ENCODE measurements at places on chromosomes 2 and 18.

DNA sequence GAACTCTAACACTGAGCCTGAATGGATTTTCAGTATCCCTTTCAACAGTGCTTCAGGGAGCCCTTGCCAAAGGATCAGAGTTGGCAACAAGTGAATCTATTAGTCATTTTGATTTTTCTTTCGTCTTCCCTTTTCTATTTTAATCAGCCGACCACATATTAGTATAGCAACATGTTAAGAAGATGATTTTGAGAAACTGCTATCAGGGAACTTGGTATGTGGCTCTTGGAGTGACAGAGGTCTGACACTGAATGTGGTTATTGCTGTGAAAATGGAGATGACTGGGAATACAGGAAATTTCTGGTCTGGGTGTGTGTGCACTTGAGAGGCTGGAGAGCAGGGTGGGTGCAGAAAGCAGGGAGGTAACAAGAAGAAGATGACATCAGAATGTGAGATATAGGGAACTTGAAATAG is 28.7 kb upstream of the IL1RL1 start:
- DNase-seq = no peak

- DNase-seq = peak; percentile 40
Observed at GRCh38 chr2:199739413-199740110, 111.4 kb downstream of the FTCDNL1 start.

- no peak for DNase-seq
Observed at GRCh38 chr18:58803978-58804377, 60.7 kb upstream of the ZNF532 start.

- DNase-seq = no peak
Observed at GRCh38 chr18:79404567-79404910, 8.8 kb downstream of the NFATC1 start.

GRCh38 chr2:202014318-202014717 is 19.3 kb upstream of the FZD7 start:
- no peak for DNase-seq

GRCh38 chr2:211367293-211367692 is 810.9 kb downstream of the CPS1 start:
- DNase-seq = no peak

- no peak for DNase-seq
Observed at GRCh38 chr18:48875942-48876511, 74.7 kb downstream of the SMAD7 start.

DNA sequence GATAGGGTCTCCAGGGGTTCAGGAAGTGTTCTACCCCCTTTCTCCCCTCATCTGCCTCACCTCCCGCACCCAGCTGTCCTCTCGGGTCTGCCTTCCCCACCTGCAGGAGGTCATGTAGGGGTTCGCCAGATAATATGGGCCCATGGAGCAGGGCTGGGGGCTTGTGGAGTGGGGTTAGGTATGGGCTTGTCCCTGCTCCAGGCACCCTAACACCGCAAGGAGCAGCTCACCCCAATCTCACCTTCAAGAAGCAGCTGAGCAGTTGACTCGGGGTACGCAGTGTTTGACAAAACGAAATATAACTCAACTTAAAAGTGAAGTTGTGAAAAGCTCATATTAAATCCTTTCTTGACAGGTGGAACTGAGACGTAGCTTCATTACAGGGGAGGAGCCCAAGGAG is 99.6 kb downstream of the CTIF start:
- DNase-seq = no peak

DNA sequence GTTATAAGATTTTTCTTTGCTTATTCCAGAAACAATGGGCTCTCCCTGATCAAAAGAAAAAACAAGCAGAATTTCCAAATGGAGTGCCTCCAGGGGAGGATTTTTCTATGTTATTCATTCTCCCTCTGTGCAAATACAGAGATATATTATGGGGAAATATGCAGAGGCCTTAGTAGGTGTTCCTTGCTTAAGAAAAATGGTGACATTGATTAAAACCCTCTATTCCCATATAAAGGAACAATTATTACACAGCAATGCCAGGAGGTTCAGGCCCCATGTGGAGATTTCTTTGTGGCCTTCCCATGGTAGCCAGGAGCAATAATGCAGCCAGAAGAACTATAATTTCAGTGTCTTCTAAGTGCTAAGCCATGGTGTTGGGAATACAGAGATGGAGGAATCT is 255.9 kb upstream of the CXCR4 start:
- DNase-seq = no peak

- no peak for DNase-seq
Observed at GRCh38 chr18:52313213-52313612, 26.8 kb upstream of the DCC start.

DNA sequence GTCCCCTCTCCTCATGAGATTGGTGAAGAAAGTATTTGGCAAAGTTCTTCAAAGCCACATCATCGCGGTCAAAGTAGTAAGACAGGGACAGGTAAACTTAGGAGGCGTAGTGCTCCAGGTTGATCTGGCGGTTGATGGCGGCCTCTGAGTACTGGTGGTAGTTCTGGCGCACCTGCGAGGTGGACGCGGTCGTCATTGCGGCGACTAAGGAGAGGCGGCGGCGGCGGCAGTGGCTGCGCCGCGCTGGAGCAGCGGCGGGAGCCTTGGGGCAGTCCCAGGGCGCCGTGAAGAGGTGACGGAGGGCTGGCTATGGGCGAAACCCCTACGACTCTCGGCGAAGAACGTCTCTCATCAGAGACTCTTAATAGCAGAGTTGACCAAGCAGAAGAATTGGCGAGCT is 107.2 kb upstream of the UBE2E3 start:
- DNase-seq = no peak

GRCh38 chr18:78092901-78093300 is 843.3 kb downstream of the GALR1 start:
- no peak for DNase-seq

- no peak for DNase-seq
Observed at GRCh38 chr2:230668184-230668938, 44.3 kb upstream of the CAB39 start.

GRCh38 chr2:219596954-219597551 is 604 bp upstream of the STK11IP start:
- no peak for DNase-seq

DNA sequence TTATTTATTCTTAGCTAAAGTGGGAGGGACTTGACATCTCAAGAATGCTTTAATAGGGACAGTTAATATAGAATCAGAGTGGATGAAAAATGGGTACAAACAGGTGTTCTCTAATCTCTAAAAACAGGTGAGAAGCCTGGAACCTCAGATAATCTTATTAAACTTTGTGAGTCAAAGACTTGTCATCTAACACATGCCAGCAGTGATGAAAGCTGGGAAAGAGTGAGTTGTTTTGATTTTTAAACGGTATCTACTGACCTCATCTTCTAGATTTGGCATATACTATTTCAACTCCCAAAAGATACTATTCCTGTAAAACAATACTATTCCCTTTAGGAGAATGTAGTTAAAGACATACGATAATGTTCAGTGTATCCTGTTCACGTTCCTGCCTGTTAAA is 103.4 kb downstream of the CCDC141 start:
- DNase-seq = no peak

- no peak for DNase-seq
Observed at GRCh38 chr2:1802469-1803216, 58.3 kb upstream of the PXDN start.

DNA sequence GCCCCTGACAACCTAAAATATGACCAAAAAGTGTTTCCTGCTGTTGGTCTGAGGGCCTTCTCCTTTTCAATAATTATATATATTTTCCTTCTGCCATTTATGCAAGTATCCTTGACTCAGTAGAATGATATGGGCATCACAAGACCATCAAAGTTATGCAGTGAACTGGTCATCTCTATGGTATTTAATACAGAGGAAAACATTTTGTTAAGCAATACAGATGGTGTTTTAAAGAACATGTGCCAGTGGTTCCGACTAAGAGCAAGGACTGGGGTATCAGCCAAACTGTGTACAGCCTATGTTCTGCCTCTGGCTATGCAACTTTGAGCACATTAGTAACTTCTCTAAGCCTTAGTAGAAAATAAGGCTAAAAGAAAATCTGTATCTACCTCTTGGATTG is 179.0 kb downstream of the TRABD2A start:
- no peak for DNase-seq

DNA sequence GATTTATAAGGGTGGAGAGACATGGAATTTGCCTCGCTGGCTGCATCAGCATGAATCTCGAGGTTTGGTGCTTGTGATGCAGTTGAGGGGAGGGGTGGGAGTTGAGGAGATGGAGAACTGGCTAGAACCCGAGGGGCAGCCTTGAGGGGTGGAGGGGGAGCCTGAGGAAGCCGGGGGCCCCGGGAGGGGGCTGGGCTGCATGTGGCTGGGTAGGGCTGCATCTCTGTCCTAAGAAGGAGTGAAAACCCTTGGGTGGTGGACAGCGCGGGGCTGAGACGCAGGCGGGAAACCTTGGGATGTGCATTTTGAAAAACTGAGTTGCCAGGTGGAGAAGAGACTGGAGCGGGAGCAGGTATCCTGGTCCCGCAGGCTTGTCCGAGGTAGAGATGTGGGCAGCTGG is 64.2 kb downstream of the SNTG2 start:
- no peak for DNase-seq

- DNase-seq = no peak
Observed at GRCh38 chr2:70979180-70979488, 704 bp downstream of the ANKRD53 start.

GRCh38 chr18:59271606-59272220 is 1.5 kb downstream of the RAX start:
- no peak for DNase-seq

GRCh38 chr18:37124516-37124915 is 295.6 kb downstream of the KIAA1328 start:
- no peak for DNase-seq

- DNase-seq = no peak
Observed at GRCh38 chr2:38394041-38394440, 17.0 kb upstream of the ATL2 start.

- no peak for DNase-seq
Observed at GRCh38 chr18:42838546-42839145, 276.8 kb downstream of the RIT2 start.

DNA sequence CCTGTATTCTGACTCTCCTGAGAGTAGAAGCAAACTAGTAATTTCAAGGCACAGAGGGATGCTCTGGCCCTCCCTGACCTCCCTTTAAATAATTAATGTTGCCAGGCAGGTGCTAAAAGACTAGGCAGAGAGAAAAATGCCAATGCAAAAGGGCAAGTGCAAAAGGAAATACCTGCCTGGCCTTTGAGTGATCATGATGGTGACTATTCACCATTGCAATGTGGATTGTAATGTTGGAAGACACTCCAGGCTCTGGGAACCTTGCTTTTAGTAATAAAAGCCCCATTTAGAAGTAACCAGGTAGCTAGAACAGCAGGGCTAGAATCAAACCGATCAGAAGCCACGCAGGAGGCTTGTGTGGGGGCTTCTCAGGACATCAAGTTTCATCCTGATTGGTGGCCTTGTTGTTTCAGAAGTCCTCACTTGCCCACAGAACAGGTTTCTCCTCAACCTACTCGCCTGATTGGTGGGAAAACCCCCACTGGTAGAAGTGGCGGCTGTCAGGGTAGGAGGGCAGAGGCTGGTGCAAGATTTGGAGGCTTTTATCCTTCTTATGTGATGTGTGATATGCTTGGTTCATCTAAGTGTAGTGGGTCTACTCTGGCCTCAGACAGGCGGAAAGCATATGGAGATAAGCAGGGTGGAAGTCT is 16.0 kb upstream of the CHRNA1 start:
- DNase-seq = no peak

DNA sequence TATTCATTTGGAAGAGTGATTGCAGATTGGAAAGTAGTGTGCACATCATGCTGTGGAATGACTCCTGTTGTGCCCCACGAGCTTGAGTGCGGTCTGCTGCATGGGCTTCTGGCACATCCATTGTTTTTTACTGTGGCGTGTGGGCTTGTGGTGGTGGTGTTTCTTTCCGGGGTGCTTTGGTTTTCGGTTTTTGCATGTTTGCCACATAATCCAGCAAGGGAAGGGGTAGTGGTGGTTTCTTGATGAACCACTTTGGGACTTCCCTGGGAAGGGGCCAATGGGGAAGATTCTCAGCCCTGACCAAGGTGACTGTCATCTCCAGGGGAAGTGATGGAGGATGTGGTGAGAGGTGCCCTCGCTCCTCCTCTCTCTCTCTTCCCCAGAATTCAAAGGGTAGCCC is 57.0 kb downstream of the COA5 start:
- peak; percentile 73 for DNase-seq

DNA sequence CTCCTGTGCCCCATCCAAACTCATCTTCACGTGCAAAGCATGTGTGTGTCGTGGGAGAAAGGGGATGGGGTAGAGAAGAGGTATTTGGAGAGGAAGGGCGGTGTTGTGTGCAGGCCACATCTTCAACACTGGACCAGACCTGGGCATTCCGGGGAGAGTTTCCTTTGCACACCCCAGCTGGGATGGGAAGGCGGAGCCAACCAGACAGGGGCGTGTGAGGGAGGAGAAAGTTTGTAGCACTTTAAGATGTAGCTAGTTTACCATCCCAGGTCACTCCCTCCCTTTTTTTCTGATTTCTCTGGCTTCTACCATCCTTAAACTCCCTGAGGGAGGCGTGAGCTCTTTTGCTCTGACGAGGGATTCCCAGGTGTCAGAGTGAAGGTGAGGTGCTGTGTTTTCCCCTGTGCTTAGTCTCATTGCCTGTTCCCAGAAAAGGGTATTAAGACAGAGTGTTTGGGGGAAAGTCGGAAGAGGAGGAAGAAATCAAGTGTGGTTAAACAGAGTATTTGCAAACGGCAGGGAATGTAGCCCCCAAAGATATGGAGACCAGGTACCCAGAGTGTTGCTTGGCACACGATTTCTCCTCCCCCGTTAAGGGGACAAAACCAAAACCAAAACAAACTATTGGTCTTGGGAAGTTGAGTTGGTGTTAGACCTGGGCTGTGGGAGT is 1.6 kb downstream of the SETBP1 start:
- DNase-seq = no peak

DNA sequence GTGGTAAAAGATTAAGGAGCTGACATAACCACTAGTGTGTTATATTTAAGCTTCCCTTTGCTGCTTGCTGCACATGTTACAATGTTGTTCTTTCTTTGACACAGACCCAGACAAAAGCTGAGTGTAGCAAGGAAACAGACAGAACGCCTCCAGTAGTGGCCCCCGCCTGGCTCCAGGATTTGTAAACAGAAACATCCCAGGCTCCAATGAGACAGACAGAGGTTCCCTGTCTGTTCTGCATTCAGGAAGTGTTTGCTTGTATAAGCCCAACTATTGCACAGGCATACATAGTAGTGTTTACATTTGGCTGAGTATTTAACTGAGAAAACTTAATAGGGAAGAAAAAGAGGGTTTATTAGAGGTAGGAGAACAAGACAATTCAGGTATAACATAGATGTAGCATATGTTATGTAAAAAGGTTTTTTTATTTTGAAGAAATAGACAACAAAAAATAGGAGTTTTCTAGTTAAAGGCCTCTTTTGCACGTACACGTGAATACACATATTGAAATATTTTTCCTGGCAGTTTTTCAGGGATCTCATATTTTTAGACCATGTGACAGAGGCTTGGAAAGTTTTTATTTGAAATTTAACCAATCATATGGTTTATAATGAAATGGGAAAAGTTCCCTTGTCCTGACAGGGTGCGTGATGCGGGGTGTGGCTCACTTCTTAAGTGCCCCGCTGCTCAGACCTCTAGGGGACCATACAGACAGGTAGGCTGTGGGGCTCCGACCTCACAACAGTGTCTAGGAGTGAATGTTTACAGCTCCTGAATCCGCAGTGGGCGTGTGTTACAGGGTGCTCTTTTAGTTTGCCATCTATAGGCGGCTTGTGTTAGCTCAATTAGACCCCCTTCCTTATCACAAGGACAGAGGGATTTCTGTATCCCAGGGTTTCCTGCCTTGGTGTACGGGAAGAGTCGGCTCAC is 118.4 kb downstream of the BMPR2 start:
- no peak for DNase-seq

GRCh38 chr2:237408335-237409000 is 5.5 kb downstream of the COL6A3 start:
- no peak for DNase-seq

- DNase-seq = no peak
Observed at GRCh38 chr2:10915236-10915635, 3.5 kb downstream of the KCNF1 start.

GRCh38 chr2:41622301-41622700 is 425.5 kb upstream of the PKDCC start:
- no peak for DNase-seq

Measured in stimulated activated effector memory CD8-positive, alpha-beta T cell treated with anti-CD3 and anti-CD28 coated beads, Interleukin-12 subunit alpha, Interleukin-12 subunit beta, amount 100 ng/mL, for 72 hours (primary cell).